ENCODE measurements at places on chromosomes 16 and 17. TPM values are rescaled to one million over a fixed set of nuclear protein-coding genes. Genes with fewer than 3 reads are reported as not detected.

- no peak for DNase-seq
- H3K27me3 ChIP-seq: no peaks in the 10 kb centered on the region
- no peaks in the 10 kb centered on the region for H3K36me3 ChIP-seq
- no peak overlapping the region for H3K4me3 ChIP-seq
- no peak overlapping the region for H3K27ac ChIP-seq
Observed at GRCh38 chr16:51557670-51558069, 406.6 kb upstream of the SALL1 start.

PRDM7 gene
- total RNA-seq: 0.09 TPM

CHRNE gene
- 0.64 TPM for total RNA-seq

FN3K gene
- total RNA-seq: 16.9 TPM

DNA sequence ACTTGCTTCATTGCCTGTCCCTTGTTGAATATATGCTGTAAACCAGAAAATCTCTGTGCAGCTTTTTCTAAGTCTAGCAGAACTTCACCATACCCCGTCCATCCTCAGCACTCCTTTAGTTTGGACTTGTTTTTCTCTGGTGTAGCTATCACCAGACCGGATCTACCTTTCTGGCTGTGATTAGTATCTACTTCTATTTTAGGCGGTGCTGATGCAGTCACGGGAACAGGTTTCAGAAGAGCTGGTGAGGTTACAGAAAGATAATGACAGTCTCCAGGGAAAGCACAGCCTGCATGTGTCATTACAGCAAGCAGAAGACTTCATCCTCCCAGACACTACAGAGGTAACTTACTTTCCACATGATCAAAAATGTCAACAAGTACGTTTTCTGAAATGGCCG is 46.4 kb downstream of the NUP88 start:
- peaks cover 4% of the 10 kb centered on the region for H3K36me3 ChIP-seq
- peak overlapping the region; percentile 8 for H3K27ac ChIP-seq
- DNase-seq: no peak
- no peaks in the 10 kb centered on the region for H3K4me1 ChIP-seq
- no peak overlapping the region for H3K4me3 ChIP-seq
- H3K27me3 ChIP-seq: no peaks in the 10 kb centered on the region

DNA sequence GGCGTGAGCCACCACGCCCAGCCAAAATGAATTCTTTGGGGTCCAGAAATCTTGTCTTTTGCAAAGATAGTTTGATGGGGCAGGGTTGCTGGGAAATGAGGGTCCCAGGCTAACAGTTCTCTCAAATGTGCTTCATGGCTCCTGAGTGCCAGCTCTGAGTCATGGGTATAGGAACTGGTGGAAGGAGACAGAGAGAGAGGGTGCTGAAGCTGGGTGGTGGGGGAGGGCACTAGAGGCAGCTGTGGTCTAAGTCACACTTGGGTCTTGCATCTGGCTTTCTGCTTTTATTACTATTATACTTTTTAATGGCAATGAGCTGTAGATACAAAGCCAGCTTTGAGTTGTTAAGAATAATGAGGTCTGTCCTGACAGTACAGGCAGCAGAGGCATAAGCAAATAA is 54.6 kb downstream of the PRKCA start:
- no peaks in the 10 kb centered on the region for H3K27me3 ChIP-seq
- no peaks in the 10 kb centered on the region for H3K36me3 ChIP-seq
- no peak overlapping the region for H3K27ac ChIP-seq
- no peak overlapping the region for H3K4me3 ChIP-seq

- no peak overlapping the region for H3K4me3 ChIP-seq
- no peaks in the 10 kb centered on the region for H3K27me3 ChIP-seq
- DNase-seq: no peak
- H3K27ac ChIP-seq: no peak overlapping the region
- no peaks in the 10 kb centered on the region for H3K36me3 ChIP-seq
Observed at GRCh38 chr17:5364156-5364555, 55.3 kb downstream of the NUP88 start.

DNA sequence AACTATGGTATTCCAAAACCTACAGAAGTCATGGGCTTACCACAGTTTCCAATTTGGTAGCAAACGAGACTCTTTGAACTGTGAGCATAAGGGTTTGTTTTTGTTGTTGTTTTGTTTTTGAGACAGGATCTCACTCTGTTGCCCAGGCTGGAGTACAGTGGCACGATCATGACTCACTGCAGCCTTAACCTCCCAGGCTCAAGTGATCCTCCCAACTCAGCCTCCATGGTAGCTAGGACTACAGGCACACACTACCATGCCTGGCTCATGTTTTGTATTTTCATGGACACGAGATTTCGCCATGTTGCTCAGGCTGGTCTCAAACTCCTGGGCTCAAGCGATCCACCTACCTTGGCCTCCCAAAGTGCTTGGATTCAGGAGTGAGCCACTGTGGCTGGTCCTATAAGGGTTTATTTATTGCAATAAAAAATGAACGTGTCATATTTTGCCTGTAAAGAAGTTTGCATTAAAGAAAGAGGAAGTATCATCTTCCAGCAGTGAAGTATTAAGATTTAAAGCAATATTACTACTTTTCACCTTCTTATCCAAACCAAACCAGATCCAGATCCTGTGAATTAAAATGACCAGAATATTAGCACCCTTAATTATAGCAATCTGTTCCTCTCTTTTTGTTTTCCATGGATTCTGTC is 37.2 kb downstream of the KCNJ2 start:
- no peak overlapping the region for H3K27ac ChIP-seq
- no peaks in the 10 kb centered on the region for H3K27me3 ChIP-seq
- DNase-seq: no peak
- H3K4me3 ChIP-seq: no peak overlapping the region

YBX2 gene
- 49.1 TPM for total RNA-seq

SLFN12L gene
- 1.2 TPM for total RNA-seq

DNA sequence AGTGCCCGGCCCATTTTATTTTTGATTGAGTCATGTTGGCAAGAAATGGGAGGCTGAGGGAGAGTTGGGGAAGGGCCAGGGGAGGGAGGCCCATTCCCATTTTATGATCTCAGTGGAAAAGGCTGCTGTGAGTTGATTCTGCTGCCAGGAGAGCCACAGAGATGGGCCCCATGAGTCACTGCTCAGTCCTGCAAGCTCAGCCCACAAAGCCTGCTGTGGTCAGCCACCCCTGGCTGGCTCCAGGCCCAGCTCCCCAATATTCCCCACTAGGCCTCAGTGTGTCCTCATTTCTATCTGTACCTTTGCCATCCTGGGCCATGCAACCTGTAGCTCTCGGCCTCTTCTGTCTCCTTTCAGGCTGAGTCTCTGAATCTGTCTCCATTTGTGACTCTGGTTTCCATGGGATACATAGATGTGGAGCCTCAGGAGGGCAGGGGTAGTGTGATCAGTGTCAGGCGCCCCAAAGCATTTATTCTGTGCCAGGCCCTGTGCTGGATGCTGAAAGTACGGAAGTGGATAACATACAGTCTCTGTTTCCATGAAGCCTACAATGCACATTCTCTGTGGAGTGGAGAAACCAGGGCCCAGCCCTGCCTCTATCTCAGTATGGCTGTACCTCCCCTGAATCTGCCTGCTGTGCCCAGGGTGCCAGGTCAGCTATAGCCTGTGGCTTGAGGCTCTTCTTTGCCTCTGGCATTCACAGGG is 1.9 kb upstream of the PLEKHG4 start:
- no peak overlapping the region for H3K4me3 ChIP-seq
- no peak for DNase-seq
- peaks cover 4% of the 10 kb centered on the region for H3K4me1 ChIP-seq
- H3K27ac ChIP-seq: no peak overlapping the region
- no peaks in the 10 kb centered on the region for H3K36me3 ChIP-seq

COPS3 gene
- total RNA-seq: 52.6 TPM

NRN1L gene
- total RNA-seq: 4.4 TPM

DNA sequence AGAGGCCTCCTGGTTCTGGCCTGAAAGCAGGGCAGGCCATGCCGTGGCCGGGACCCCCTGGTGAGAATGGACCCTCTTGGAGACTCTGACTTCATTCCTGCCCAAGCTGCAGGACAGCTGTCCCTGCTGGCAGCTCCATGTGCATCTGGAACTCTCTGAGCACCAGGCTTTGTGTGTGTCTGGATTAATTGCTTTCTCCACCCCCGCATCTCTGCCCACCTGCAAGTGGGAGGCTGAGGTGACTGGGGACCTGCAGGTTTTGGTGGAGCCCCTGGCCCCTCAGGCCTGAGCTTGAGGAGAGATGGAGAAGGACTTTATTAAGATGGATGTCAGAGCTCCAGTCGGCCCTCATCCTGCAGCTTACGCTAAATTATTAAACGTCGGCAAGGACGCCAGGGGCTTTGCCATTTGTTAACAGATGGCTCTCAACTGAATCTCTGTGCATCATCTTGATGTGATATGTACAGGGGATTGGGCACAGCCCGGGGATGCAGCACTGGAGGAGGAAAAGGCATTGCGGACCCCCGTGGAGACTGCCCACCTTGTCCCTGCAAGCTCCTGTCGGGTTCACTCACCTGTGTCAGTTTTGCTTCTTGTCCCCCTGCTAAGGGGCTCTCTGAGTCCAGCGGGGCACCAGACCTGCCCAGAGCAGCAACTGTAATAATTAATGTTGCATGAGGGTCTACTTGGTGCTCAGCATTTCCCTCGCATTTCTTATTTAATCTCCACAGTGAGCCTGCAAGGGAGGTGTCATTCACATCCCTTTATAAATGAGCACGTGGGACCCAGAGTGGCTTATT is 154.1 kb upstream of the RPL38 start:
- H3K27me3 ChIP-seq: no peaks in the 10 kb centered on the region
- no peak for DNase-seq
- no peaks in the 10 kb centered on the region for H3K36me3 ChIP-seq
- H3K27ac ChIP-seq: no peak overlapping the region
- no peaks in the 10 kb centered on the region for H3K4me1 ChIP-seq

DNA sequence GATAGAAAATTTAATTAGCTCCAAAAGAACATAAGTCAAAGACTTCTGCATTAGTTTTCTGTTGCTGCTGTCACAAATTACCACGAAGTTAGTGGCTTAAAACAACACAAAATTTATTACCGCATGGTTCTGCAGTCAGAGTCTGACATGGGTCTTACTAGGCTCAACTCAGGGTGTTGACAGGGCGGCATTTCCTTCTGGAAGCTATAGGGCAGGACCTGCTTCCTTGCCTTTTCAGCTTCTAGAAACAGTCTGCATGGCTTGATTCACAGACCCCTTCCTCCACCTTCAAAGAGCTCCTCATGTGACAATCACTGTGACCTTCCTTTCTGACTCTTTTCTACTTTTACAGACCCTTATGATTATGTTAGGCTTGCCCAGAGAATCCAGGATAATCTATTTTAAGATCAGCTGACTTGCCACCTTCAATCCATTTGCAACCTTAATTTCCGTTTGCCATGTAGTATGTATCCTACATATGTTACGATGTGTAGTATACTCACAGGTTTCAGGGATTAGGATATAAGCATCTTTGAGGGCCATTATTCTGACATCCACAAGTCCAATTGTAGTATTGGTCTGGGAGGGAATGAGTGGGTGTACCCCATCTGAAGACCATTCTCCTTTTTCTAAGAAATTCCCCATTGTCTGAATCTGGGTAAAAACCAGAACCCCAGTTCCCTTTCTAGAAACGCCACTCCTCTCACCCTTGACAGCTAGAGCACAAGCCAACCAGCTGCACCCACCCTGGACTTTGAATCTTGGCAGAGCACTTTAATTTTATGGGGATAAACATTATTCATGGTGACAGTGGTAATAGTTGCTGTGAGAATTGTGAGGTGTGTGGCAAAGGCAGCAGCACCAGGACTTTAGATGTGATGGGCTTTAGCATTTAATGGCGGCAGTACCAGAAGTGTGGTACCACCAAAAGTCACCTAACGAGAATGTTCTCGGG is 265.5 kb downstream of the KCNJ2 start:
- H3K36me3 ChIP-seq: no peaks in the 10 kb centered on the region
- no peak overlapping the region for H3K27ac ChIP-seq
- H3K27me3 ChIP-seq: no peaks in the 10 kb centered on the region
- no peak for DNase-seq
- H3K4me1 ChIP-seq: no peaks in the 10 kb centered on the region

DNA sequence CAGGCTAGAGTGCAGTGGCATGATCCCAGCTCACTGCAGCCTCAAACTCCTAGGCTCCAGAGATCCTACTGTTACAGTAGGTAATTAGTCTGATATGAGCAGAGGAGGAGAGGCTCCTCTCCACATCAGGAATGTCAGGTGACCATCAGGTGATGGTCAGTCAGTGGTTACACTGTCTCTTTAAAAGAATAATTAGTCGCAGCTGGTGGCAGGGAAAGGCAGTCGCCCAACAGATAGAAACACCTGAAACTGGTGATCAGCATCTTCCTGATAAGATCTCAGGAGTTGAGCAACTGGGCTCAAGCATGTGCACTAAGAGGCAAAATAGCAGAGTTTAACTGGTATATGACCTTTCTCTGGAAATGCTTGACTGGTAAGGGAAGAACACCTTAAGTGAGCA is 21.5 kb upstream of the ABCA5 start:
- DNase-seq: no peak
- no peak overlapping the region for H3K4me3 ChIP-seq
- H3K36me3 ChIP-seq: no peaks in the 10 kb centered on the region
- H3K4me1 ChIP-seq: no peaks in the 10 kb centered on the region
- H3K27ac ChIP-seq: no peak overlapping the region

- no peak overlapping the region for H3K4me3 ChIP-seq
- no peaks in the 10 kb centered on the region for H3K27me3 ChIP-seq
- no peak for DNase-seq
- H3K4me1 ChIP-seq: peaks cover 14% of the 10 kb centered on the region
- no peaks in the 10 kb centered on the region for H3K36me3 ChIP-seq
Observed at GRCh38 chr16:15808071-15808470, 48.8 kb downstream of the MYH11 start.

KRTAP4-9 gene
- total RNA-seq: not detected

DNA sequence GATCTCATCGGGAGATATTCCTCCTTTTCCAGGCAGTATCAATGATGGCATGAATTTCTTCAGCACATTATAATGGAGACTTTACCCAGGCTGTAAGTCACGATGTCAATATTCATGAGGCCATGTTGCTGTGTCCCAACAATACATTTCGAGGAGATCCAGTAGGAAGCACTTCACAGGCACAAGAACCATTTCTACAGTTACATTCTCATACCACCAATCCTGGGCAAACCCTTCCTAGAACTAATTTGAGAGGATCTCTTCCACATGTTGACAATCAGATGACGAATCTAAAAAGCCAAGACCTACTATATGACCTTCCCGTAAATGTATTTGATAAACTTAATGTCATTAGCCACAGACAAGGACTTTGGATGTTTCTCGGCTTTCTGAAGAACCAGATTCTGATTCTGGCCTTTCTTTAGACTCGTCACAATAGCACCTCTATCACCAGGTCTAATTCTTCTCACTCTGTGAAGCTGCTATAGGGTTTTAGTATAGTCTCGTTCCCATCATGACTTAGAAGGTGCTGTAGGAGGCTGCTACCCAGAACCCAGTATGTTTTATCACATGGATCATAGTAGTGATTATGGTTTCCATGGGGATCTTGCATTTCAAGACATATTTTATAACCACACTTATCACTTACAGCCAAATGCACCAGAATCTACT is 40.2 kb downstream of the C16orf87 start:
- H3K27ac ChIP-seq: peak overlapping the region; percentile 77
- no peaks in the 10 kb centered on the region for H3K36me3 ChIP-seq
- no peak overlapping the region for H3K4me3 ChIP-seq
- DNase-seq: no peak
- H3K27me3 ChIP-seq: no peaks in the 10 kb centered on the region
- H3K4me1 ChIP-seq: no peaks in the 10 kb centered on the region

GRCh38 chr16:74757349-74757748 is 17.3 kb downstream of the FA2H start:
- H3K4me3 ChIP-seq: no peak overlapping the region
- H3K36me3 ChIP-seq: no peaks in the 10 kb centered on the region
- no peak for DNase-seq

GRCh38 chr17:39607057-39607850 is 466 bp downstream of the NEUROD2 start:
- peaks cover 17% of the 10 kb centered on the region for H3K4me1 ChIP-seq
- H3K4me3 ChIP-seq: peak overlapping the region; percentile 3
- no peak for DNase-seq
- no peaks in the 10 kb centered on the region for H3K36me3 ChIP-seq
- H3K27ac ChIP-seq: no peak overlapping the region
- peaks cover 33% of the 10 kb centered on the region for H3K27me3 ChIP-seq

All from prostate gland (tissue), 2 donors.